ENCODE measurements at places on chromosomes 6 and 20. TPM values are rescaled to one million over a fixed set of nuclear protein-coding genes. Genes with fewer than 3 reads are reported as not detected.

DNA sequence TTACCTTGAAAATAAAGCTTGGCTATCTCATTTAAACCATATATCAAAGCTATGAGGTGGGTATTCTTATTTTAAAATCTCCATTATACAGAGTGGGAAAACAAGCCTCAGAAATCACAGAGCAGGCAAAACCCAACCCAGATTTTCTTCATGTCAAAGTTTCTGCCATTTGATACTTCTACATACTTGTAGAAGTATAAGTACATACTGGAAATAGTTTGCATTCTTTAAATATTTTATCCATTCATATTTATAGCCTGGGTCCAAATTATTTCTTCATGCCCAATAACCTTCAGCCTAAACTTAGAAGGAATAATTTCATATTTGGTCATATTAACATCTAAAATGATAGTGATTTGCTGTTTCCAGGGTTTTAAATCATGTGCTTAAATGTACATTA is 61.8 kb downstream of the MLIP start:
- H3K27me3 ChIP-seq, result no peaks in the 10 kb centered on the region
- H3K27ac ChIP-seq, result no peak overlapping the region
- no peaks in the 10 kb centered on the region for H3K36me3 ChIP-seq
- no peak overlapping the region for H3K4me3 ChIP-seq
- no peak for DNase-seq

DNA sequence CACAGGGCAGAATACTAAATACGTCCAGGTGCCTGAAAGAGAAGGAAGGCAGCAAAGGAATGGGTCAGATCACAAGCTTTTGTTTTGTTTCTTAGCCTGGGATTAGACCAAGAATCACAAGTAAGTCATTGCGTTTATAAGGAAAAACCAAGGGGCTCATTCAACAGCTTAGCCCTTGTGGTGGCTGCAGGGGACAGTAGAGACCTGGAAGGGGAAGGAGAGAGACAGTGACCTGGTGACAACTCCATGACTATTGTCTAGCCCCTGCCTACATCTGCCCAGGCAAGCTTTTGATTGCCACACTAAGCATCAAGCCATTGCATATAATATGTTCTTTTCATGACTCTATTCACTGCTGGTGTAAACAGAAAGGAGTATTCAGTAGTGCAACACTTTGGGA is 30.2 kb upstream of the TBC1D7 start:
- DNase-seq, result no peak
- H3K27ac ChIP-seq, result no peak overlapping the region
- no peaks in the 10 kb centered on the region for H3K36me3 ChIP-seq
- no peak overlapping the region for H3K4me3 ChIP-seq
- H3K4me1 ChIP-seq, result peaks cover 33% of the 10 kb centered on the region

DNA sequence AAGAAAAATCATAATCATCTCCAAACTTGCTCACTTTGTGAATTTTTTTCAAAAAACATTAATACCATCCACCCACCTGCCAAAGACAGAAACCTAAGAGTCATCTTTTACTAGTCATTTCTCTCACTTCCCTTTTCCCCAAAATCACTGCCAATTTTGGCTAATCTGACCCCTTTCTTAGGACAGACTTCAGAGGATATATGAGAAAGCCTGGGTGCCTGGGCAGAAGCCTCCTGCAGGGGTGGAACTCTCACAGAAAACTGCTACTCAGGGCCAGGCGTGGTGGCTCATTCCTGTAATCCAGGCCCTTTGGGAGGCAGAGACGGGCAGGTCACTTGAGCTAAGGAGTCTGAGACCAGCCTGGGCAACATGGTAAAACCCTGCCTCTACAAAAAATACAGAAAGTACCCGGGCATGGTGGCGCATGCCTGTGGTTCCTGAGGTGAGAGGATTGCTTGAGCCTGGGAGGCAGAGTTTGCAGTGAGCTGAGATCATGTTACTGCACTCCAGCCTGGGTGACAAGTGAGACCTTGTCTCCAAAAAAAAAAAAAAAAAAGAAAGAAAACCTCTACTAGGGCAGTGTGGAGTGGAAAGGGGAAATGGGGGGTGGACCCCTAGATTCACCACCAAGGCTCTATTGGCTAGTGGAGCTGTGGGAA is 3.8 kb downstream of the DEK start:
- H3K4me1 ChIP-seq, result peaks cover 49% of the 10 kb centered on the region
- H3K27me3 ChIP-seq, result no peaks in the 10 kb centered on the region
- no peak overlapping the region for H3K27ac ChIP-seq
- H3K36me3 ChIP-seq, result peaks cover 15% of the 10 kb centered on the region
- no peak overlapping the region for H3K4me3 ChIP-seq
- DNase-seq, result no peak

GRCh38 chr20:15627501-15627903 is 945.7 kb downstream of the KIF16B start:
- no peak overlapping the region for H3K4me3 ChIP-seq
- H3K36me3 ChIP-seq, result no peaks in the 10 kb centered on the region

DNA sequence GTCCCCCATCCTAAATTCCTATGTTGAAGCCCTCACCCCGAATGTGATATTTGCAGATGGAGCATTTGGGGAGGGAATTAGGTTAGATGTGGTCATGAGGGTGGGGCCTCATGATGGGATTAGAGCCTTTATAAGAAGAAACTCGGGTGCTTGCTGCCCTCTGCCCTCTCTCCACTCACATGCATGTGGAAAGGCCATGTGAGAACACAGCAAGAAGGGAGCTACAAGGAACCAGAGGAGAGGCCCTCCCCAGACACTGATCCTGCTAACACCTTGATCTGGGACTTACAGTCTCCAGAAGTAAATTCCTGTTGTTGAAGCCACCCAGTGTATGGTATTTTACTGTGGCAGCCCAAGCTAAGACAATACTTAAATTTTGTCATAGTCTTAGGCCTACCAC is 69.6 kb upstream of the TULP1 start:
- H3K36me3 ChIP-seq, result peaks cover 35% of the 10 kb centered on the region
- peaks cover 40% of the 10 kb centered on the region for H3K4me1 ChIP-seq
- DNase-seq, result no peak
- H3K4me3 ChIP-seq, result no peak overlapping the region

DNA sequence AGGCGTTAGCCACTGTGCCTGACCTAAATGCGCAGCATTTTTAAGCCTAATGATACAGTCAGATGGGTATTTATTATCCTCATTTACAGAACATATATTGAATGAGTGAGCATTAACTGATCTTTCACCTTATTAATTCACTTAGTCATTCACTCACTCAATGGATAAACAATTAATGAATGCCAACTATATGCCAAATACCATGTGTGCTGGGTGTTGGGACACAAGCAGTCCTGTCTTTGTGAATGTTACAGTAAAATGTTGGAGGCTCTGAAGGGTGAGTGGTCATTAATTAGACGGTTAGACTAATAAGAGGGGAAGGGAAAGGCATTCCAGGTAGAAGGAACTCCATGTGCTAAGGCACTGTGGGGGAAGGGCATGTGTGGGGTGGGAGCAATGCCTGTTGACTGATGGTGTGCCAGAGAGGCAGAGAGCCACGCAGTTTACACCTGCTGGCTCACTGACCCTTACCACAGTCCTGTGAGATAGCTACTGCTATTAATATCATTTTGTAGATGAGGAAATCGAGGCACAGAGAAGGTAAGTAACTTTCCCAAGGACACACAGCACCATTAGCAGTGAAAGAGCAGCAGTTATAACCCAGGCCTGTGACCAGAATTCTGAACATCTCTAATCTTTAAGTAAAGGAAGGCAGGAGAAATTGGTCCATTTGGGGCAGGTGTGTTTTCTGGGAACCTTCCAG is 38.7 kb upstream of the B4GALT5 start:
- no peak for DNase-seq
- H3K27me3 ChIP-seq, result no peaks in the 10 kb centered on the region
- H3K27ac ChIP-seq, result no peak overlapping the region
- no peak overlapping the region for H3K4me3 ChIP-seq

DNA sequence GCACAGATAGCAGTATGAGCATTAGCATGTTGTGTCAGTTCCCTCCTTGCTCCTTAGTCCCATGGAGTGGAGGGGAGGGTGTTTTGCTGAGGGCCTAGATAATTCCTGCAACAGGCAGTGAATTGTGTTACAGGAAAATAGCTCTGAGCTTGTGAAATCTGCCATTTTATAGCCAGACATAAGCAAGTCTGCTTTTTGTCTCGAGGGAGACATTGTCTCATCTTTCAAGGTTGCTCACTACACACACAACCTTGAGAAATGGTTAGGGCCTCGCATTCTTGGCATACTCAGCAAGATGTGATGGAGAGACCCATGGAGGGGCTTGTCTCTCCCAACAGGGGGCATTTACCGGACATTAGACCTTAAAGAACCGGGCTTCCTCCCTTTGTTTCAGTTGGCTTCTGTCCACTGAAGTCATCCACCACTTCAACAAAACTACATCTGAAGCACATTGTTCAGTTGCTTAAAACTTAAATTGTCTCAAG is 108.0 kb upstream of the FOXO3 start:
- H3K4me1 ChIP-seq, result no peaks in the 10 kb centered on the region
- H3K27ac ChIP-seq, result no peak overlapping the region
- no peak for DNase-seq
- H3K27me3 ChIP-seq, result no peaks in the 10 kb centered on the region
- H3K4me3 ChIP-seq, result no peak overlapping the region
- no peaks in the 10 kb centered on the region for H3K36me3 ChIP-seq

DNA sequence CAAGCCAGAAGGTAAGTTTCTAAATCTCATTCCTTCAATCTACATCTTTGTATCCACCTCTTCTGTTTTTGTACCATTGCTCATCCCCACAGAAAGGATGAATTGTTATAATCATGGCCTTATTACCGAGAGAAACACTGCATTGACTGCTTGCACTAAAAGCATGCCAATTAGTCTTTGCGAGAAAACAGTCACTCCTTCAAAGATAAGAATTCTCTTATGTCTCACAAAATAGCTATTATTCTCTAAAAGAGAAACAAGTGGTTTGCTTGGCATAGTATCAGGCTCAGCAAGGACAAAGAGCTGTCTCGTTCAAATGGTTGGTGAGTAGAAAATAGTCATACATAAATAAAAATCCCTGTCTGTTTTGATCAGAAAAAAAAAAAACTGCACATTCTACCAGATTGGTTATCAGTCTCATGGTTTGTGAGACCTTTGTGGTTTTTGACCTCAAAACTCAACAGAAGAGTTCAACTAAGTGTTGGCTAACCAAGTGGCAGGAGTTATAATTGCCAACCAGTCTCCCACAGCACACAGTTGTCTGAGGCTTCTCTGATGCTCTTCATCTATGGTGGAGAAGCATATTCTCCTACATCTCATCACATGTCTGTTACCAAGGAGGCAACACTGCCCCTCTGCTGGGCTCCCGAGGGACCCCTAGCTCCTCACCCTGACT is 35.1 kb upstream of the ARMH2 start:
- peaks cover 6% of the 10 kb centered on the region for H3K4me1 ChIP-seq
- no peak overlapping the region for H3K27ac ChIP-seq
- no peak for DNase-seq
- H3K36me3 ChIP-seq, result peaks cover 76% of the 10 kb centered on the region

GRCh38 chr6:97177905-97178304 is 105.1 kb downstream of the MMS22L start:
- H3K27me3 ChIP-seq, result no peaks in the 10 kb centered on the region
- no peaks in the 10 kb centered on the region for H3K4me1 ChIP-seq
- no peak for DNase-seq
- no peaks in the 10 kb centered on the region for H3K36me3 ChIP-seq
- H3K27ac ChIP-seq, result no peak overlapping the region
- H3K4me3 ChIP-seq, result no peak overlapping the region

DNA sequence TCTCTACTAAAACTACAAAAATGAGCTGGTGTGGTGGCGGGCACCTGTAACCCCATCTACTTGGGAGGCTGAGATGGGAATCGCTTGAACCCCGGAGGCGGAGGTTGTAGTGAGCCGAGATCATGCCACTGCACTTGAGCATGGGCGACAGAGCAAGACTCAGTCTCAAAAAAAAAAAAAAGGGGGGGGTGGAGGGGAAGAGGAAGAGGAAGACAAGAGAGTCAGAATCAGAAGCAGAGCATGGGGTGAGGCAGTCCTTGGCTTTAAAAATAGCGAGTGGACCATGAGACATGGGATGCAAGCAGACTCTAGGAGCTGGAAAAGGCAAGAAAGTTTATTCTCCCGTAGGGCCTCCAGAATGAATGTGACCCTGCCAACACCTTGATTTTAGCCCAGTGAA is 3.9 kb upstream of the SLC9A8 start:
- no peaks in the 10 kb centered on the region for H3K27me3 ChIP-seq
- H3K4me3 ChIP-seq, result no peak overlapping the region
- no peak for DNase-seq
- no peaks in the 10 kb centered on the region for H3K36me3 ChIP-seq

DNA sequence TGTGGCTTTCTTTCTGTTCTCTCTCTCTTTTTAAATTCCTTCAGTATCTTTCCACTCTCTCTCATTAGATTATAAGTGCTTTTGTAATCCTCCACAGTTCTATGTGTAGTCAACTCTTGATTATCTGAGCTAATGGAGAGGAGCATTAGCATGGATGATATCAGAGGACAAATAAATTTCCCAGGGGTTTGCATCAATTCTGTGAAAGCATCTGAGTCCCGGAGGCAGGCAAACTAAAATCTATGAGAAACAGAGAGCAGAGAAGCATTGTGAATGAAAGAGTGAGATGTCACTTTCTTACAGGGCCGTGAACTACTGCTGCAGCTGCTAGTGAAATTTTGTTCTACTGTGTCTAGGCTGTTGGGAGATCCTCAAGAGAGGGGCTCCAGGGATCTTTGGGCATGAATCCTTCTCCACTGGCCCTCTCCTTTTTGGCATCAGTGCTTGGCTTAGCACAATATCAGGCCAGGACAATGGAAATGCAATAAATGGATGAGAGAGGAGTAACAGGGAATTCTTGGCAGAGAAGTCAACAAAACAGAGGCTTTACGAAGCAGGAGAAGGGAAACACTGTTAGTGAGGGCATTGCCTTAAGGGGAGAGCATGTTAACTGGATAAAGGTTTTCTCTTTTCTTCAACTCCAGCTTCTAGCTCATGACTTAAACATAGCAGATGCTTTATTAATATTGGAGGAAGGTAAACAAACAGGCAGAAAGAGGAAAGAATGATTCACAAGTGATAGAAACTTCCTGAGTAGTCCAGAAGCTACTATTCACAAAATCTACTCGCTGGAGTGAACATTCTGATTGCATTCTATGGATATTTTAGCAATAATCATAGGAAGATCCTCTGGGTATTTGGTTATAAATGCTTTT is 847.0 kb upstream of the MAP3K7 start:
- H3K27me3 ChIP-seq, result no peaks in the 10 kb centered on the region
- H3K27ac ChIP-seq, result no peak overlapping the region
- H3K36me3 ChIP-seq, result no peaks in the 10 kb centered on the region
- no peak for DNase-seq

FOXF2 gene
- total RNA-seq, result not detected

DNA sequence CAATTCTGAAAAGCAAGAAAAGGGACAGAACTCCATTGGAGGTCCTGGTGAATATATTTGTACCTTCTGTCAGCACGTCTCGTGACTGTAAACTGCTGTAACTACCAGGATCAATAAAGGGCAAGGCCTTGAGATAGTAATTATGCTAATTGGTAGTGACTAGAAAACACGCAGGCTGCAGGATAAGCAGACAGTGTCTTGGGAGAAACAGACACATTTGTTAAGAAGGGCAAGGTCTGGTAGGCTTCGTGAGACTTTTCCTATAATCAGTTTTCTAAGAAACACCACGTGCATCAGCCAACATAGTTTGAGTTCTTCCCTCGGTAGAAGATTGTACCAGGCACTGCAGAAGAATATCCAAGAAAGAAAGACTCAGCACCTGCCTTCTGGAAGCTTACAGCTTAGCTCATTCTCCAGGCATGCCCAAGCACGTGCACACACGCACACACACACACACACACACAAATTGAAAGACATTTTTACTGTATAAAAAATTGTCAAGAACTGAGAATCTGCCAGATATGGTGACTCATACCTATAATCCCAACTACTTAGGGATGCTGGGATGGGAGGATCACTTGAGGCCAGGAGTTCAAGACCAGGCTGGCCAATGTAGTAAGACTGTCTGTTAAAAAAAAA is 167.0 kb upstream of the SASH1 start:
- H3K27me3 ChIP-seq, result no peaks in the 10 kb centered on the region
- no peak overlapping the region for H3K4me3 ChIP-seq
- DNase-seq, result no peak
- no peaks in the 10 kb centered on the region for H3K4me1 ChIP-seq
- H3K36me3 ChIP-seq, result no peaks in the 10 kb centered on the region

Data from CD4-positive, alpha-beta memory T cell (primary cell).